HEK293T (cell line): ENCODE measurements at places on chromosomes 5 and 9.
A peak's percentile ranks its signal among the peaks of the same experiment; 100 is the strongest.

DNA sequence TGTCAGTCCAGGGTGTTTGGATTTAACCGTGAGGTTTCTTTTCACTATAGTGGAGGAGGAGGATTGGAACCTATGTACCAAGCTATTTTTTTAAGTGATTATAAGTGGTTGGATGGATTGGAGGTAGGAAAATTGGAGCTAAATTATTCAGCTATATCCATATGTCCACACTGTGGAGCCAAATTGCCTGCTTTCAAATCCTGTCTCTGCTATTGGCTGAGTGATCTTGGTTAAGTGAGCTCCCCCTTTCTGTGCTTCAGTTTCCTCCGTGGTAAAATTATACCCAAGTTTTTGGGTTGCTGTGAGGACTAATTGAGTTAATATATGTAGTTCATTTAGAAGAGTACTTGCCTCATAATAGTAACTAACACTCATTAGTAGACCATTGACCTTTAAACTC, 2.5 kb downstream of the CENPP start:
- peak; percentile 20 for DNase-seq

GRCh38 chr5:38548064-38548759, 8.2 kb downstream of the LIFR start:
- DNase-seq, result no peak

DNA sequence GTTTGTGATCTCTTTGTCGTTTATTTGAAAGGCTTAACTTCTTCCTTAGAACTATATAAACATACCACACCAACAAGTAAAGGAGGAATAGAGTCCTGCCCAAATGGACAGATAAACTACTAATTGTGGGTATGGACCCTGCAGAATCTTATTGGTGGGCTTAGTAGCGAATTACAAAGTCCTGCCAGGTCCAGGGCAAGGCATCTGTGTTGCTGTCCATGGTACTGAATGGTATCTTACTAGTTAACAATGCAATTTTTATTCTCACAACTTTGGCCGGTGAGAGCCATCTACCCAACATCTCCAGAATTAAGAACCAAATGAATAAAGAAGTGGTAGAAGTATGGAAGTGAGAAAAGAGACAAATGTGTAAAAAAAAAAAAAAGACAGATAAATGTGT, 1782.4 kb upstream of the WWC1 start:
- DNase-seq, result peak; percentile 16

DNA sequence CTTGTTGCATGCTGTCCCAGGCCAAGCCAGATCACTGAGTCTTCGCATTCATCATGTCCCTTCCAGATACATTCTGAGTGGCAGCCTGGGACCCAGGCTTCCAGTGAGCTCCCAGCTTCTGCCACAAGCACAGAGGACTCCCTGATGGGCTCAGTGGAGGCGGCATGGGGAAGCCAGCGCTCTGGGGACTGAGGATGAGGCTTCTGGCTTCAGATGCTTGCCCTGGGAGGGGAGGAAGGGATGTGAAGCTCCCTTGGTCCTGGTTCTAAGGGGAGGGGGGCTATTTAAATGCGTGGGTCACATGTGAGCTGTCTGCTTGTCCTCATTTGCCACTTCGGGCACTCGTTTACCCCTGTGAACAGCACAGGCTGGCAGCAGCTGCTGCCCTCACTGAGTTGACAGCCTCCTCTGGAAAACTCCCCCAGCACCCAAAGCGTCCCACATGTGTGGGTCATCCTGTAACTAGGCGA, 174.0 kb downstream of the NR3C1 start:
- no peak for DNase-seq

GRCh38 chr5:151595411-151595826, 4.3 kb upstream of the FAT2 start:
- no peak for DNase-seq

GRCh38 chr5:4156153-4156552, 560.5 kb downstream of the IRX1 start:
- no peak for DNase-seq
